Activated T-helper 1 cell treated with Interleukin-2 at 50 U/mL for 16 hours (primary cell): ENCODE measurements at places on chromosomes 7 and 10.

DNA sequence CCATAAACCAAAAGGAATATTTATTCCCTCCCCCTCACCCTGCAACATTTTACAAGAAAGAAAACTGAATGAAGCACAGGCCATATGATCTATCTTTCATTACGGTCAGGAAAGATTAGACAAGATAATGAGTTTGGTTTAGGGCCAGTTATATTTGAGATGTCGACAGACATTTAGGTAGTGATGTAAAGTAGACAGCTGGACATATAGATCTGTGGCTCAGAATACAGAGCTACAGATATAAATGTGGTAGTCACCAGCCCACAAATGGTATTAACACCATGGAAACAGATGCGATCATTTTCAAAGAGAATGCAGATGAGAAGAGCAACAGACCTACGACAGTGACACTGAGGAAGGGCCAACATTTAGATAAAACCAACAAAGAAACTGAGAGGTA lies 142.5 kb downstream of the SRPK2 start:
- DNase-seq: no peak

GRCh38 chr7:129797214-129797789 lies 155.5 kb downstream of the UBE2H start:
- DNase-seq: no peak

- DNase-seq: no peak
These were observed 58.2 kb downstream of the LANCL2 start for GRCh38 chr7:55423277-55423711.

DNA sequence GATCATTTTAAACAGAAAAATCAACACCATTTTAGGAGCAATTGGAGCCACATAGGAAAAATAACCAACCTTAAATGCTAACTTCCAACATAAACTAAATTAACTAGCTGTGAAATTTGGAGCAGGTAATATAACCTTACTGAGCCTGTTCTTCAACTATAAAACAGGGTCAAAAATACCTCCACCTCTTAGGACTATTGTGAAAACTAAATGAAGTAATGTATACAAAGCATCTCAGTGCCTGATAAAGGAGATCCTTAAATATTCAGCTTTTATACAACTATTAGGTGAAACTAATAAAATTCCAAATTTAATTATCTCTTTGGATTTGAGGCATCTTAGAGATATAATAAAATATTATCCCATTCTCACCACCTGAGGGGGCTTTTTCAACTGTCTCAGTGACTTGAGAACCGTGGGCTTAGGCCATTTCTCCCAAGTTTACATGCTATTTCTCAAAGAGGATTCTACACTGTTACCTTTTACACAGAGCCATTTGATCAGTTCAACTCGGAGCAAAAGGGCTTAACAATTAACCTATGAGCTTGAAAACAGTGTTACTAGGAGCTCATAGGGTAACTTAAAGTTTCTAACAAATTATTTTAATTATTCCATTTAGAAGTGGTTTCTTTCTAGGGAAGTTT lies 165.0 kb upstream of the ASAH2 start:
- DNase-seq: no peak

- DNase-seq: no peak
These were observed 286.4 kb downstream of the AHR start for GRCh38 chr7:17584822-17585221.

GRCh38 chr10:102935939-102936605 lies 18.0 kb downstream of the CNNM2 start:
- DNase-seq: no peak

- no peak for DNase-seq
These were observed 505.1 kb downstream of the INHBA start for GRCh38 chr7:41197769-41198168.

GRCh38 chr7:157436076-157436475 lies 99.3 kb downstream of the DNAJB6 start:
- DNase-seq: no peak

GRCh38 chr7:148419856-148420832 lies 170.4 kb upstream of the C7orf33 start:
- DNase-seq: no peak

DNA sequence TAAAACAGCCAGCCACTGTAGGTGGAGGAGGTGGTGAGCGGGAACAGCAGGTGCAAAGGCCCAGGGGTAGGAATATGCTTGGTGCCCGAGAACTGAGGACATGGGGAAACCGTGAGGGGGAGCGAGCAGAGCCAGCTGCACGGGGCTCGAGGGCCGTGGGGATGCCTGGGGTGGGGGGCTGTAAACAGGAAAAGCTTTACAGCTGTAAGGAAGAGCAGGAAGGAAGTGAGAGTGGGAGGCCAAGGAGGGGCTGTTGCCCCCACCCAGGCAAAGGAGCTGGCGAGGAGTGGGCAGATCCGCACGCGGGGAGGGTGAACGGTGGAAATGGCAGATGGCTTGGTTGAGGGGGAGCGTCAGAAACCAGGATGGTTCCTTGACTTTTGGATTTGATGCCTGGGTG lies 34.4 kb downstream of the ZMIZ1 start:
- no peak for DNase-seq

DNA sequence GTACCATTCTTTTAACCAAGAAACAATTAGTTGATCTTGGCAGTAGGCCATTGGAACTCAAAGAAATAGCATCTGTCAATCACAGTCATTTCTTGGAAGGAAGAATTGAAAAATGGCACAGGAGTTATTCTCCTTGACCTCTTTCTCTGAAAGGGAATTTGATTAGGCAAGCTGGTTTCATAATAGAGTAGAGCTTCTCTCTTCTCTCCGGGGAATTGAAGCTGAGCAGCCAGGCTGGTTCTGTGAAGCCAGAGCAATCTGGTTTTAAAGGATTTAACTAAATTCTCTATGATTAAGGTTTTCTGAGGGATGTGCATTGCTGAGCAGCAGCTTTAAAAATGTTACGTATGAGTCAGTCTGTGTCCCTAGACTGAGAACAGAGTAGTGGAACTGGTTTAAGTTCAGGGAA lies 70.2 kb downstream of the AHCYL2 start:
- no peak for DNase-seq

DNA sequence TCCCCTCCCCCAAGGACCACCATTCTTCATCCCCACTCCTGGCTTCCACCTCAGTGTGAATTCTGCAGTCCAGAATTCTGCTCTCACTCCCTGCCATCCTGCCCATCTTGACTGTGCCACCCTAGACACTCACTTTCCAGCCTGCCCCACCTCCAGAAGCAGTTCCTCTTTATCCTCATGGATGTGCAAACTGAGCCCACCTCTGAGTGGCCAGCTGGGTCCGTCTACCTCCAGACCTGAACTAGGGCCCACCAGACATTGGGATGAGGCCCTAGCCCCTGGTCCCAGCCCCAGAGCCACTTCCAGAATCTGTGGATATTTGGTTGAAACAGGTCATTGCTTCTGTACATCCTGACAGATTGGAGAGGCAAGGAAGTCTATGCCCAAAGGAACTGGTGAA lies 58.5 kb downstream of the GRID1 start:
- no peak for DNase-seq
